ENCODE measurements at places on chromosomes 5 and 9. TPM values are rescaled to one million over a fixed set of nuclear protein-coding genes. Genes with fewer than 3 reads are reported as not detected.
A peak's percentile ranks its signal among the peaks of the same experiment; 100 is the strongest.

- no peak for DNase-seq
Measured at GRCh38 chr5:173035904-173036707, 20.0 kb upstream of the CREBRF start.

- no peak for DNase-seq
Measured at GRCh38 chr5:64744914-64745313, 23.6 kb downstream of the SREK1IP1 start.

GRCh38 chr5:95283761-95284571 lies 928 bp downstream of the MCTP1 start:
- peak; percentile 31 for DNase-seq

DNA sequence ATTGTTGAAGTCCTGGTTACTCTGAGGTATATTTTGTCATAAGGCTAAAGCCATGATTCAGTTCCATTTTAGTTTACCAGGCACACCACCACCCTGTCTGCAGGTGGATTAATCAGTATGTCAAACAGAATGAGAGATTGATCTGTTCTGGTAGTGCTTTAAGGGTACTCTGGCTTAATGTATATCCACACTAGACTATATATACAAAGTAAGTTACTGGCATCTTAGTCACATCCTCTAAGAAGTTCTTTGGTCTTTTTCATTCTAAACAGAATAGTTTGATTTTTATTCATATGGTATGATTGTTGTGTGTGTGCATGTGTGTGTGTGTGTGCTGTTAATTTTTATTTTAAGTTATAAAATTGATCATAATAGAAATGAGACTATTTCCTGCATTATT lies 61.8 kb downstream of the RAB24 start:
- no peak for DNase-seq

DNA sequence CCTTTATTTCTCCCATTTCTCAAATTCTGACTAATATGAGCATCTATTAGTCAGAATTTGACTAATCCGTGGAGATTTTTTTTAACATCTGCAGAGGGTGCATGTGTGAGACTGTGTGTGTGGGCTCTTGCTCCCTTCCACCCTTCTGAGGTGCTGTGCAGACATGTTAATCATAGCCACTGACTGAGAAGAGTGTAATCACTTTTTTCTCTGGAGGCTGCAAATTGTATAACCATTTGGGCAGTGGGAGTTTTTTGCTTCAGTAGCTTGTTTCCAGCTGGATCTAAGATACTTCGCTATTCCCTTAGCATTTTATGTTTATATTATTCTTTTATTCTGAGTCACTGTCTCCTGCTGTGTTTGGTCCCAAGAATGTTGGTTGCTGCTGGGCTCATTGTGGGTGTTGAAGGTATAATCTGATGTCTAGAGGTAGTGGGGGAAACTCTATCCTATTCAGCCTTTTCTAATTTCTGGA lies 66.2 kb downstream of the ARHGEF28 start:
- DNase-seq: no peak

- DNase-seq: no peak
Measured at GRCh38 chr9:35078066-35078465, 1.7 kb downstream of the FANCG start.

- no peak for DNase-seq
Measured at GRCh38 chr9:14170973-14171596, 142.9 kb downstream of the NFIB start.

- no peak for DNase-seq
Measured at GRCh38 chr5:140664030-140664358, 710 bp upstream of the WDR55 start.

DNA sequence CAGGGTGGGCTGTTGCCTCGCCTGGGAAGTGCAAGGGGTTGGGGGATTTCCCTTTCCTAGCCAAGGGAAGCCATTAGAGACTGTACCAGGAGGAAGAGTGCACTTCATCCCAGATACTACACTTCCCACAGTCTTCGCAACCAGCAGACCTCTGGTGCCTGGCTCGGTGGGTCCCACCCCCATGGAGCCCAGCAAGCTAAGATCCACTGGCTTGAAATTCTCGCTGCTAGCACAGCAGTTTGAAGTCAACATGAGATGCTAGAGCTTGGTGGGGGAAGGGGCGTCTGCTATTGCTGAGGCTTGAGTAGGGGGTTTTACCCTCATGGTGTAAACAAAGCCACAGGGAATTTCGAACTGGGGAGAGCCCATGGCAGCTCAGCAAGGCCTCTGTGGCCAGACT lies 586.4 kb downstream of the HTR1A start:
- DNase-seq: no peak

DNA sequence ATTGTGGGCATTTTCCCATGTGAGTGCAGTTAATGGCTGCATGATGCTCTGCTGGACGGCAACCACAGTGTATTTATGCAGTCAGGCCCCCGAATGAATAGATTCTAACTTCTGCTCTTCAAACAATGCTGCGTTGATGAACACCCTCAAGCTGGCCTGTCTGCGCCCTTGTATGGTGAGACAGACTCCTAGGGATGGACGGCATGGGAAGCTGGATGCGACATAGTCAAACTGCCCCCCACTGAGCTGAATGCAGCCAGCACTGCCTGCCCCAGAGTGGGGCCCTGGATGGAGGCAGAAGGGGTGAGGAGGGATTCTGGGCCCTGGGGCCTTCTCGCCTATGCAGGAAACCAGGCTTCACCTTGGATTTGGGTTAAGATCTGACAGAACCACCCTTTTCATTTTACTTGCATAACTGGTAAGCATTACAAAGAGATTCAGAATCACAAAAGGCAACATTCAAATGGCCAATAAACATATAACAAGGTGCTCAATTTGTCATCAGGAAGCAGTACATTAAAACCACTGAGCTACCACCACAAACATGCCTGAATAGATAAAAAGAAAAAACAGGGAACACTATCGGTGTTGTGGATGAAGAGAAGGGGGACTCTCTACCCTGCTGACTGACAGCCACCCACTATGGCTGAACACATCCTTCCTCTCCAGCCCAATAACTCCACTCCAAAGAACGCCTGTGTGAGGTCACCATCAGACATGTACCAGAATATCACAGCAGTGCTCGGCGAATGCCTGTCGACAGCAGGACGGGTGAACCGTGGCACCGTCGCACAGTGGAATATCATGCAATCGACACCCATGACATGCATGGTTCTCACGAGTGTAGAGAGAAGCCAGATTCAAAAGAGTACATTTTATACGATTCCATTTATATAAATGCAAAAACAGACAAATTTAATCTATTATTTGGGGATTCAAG lies 79.1 kb downstream of the RAPGEF1 start:
- DNase-seq: no peak

DNA sequence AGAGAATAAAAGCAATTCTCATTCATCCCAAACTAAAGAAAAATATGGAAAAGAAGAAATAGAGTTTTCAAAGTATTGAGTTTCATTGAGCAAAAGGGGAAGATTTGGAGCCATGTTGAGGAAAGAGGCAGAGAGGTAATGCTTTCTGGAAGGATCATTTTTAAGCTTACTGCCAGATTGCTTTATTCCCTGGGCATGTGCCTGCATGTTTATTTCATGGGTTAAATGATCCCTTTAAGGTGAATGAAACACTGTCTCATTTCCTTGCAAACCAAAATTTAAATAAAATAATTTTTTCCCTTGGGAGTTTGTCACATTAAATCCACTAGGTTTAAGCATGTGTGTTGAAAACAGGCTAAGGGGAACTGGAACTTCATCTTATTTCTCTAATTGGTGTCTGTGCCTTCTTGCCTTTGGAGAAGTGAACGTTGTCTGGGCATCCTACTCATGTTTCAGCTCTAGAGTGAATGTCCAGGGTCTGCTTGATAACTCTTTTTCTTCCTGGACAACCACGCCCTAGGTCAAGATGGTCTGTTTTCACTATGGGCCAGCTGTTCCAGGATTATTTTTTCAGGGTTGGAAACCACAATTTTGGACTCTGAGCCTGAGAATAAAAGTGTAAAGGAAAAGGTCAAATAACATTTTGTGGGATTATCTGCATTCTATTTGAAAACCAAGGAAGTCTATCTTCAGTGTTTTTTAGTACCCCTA lies 114.1 kb upstream of the ELL2 start:
- no peak for DNase-seq

TMEFF1 gene
- polyA plus RNA-seq: 4.2 TPM
